ENCODE measurements at places on chromosomes 11 and 22.

GRCh38 chr11:101741479-101742175, 157.8 kb upstream of the TRPC6 start:
- no peaks in the 10 kb centered on the region for H3K27me3 ChIP-seq
- no peaks in the 10 kb centered on the region for H3K36me3 ChIP-seq
- H3K4me1 ChIP-seq = no peaks in the 10 kb centered on the region
- no peak overlapping the region for H3K27ac ChIP-seq
- no peak overlapping the region for H3K4me3 ChIP-seq
- no peak for DNase-seq

DNA sequence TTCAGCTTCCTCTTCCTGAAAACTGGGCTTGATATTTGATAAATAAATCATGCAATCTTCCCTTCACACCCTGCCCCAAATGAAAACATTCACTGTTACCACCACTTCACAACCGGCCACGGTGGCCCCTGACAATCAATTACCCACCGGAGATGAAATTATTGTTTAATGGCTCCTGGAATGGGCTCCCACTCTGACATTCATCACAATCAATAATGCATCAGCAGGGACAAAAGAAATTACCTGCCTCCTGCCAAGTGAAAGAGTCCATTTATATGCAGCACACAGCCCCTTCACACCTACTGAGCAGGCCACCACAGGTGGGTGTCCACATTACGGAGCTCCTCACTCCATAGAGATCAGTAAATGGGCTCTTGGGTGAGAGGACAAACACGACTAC, 193.5 kb upstream of the SNX19 start:
- no peak overlapping the region for H3K27ac ChIP-seq
- no peaks in the 10 kb centered on the region for H3K36me3 ChIP-seq
- no peak overlapping the region for H3K4me3 ChIP-seq
- DNase-seq = no peak
- H3K27me3 ChIP-seq = no peaks in the 10 kb centered on the region

GRCh38 chr11:32080361-32080980, 10.4 kb upstream of the RCN1 start:
- H3K36me3 ChIP-seq = no peaks in the 10 kb centered on the region
- H3K4me3 ChIP-seq = no peak overlapping the region
- no peak for DNase-seq
- no peaks in the 10 kb centered on the region for H3K27me3 ChIP-seq
- no peak overlapping the region for H3K27ac ChIP-seq

GRCh38 chr11:93131709-93132108, 66.1 kb downstream of the SLC36A4 start:
- H3K27ac ChIP-seq = no peak overlapping the region
- no peak for DNase-seq
- no peaks in the 10 kb centered on the region for H3K27me3 ChIP-seq
- no peaks in the 10 kb centered on the region for H3K4me1 ChIP-seq

- no peaks in the 10 kb centered on the region for H3K27me3 ChIP-seq
- no peaks in the 10 kb centered on the region for H3K36me3 ChIP-seq
- DNase-seq = no peak
- no peaks in the 10 kb centered on the region for H3K4me1 ChIP-seq
Observed at GRCh38 chr11:34316347-34317035, 41.3 kb downstream of the ABTB2 start.

- peaks cover 98% of the 10 kb centered on the region for H3K4me1 ChIP-seq
- DNase-seq = no peak
- no peak overlapping the region for H3K4me3 ChIP-seq
- H3K27me3 ChIP-seq = no peaks in the 10 kb centered on the region
- H3K36me3 ChIP-seq = peaks cover 9% of the 10 kb centered on the region
Observed at GRCh38 chr11:114160894-114161293, 101.4 kb downstream of the ZBTB16 start.

- H3K4me3 ChIP-seq = no peak overlapping the region
- no peak for DNase-seq
- H3K4me1 ChIP-seq = no peaks in the 10 kb centered on the region
- no peak overlapping the region for H3K27ac ChIP-seq
- H3K27me3 ChIP-seq = no peaks in the 10 kb centered on the region
Observed at GRCh38 chr11:113137713-113138529, 176.5 kb upstream of the TTC12 start.

- DNase-seq = no peak
- H3K36me3 ChIP-seq = no peaks in the 10 kb centered on the region
- no peak overlapping the region for H3K27ac ChIP-seq
- H3K4me1 ChIP-seq = no peaks in the 10 kb centered on the region
- no peaks in the 10 kb centered on the region for H3K27me3 ChIP-seq
Observed at GRCh38 chr22:48939441-48940265, 888.0 kb downstream of the BRD1 start.

DNA sequence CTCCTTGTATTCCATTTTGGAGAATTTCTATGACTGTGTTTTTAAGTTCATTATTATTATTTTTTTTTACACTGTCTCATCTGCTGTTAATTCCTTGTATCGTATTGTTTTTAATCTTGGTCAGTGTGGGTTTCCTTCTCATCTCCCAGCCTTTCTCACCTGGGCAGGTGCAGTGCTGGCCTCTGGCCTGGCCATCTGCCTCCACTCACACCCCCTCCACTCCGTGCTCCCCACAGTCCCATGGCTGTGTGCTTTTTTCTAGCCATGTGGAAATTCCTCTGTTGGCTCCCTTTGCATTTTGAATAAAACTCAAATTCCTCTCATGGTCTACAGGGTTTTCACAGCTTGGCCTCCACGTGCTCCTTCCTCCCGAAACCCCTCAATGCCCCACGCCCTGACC, 50.3 kb upstream of the LINC01488 start:
- no peak for DNase-seq
- H3K4me3 ChIP-seq = no peak overlapping the region
- H3K4me1 ChIP-seq = no peaks in the 10 kb centered on the region
- H3K36me3 ChIP-seq = no peaks in the 10 kb centered on the region
- H3K27me3 ChIP-seq = no peaks in the 10 kb centered on the region
- no peak overlapping the region for H3K27ac ChIP-seq
